ENCODE measurements at places on chromosomes 1 and 21.

DNA sequence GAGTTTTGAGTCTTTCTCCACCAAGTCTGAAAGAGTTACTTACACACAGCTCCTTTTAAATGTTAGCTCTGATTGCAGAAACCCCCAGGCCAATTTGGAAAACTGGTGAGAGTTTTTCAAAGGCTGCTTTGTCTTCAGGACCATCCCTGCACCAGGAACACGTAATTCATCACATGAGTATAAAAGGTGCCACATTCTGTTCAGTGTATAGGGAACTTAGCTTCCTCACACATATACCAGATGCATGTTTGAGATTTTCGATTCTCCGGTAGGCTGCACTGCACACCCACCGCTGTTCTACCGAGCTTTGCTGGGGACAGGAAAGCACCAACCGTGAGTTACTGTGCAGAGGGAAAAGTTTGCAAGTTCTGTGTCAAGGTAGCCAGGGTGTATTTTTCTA lies 28.3 kb upstream of the KCNK2 start:
- no peak for DNase-seq

DNA sequence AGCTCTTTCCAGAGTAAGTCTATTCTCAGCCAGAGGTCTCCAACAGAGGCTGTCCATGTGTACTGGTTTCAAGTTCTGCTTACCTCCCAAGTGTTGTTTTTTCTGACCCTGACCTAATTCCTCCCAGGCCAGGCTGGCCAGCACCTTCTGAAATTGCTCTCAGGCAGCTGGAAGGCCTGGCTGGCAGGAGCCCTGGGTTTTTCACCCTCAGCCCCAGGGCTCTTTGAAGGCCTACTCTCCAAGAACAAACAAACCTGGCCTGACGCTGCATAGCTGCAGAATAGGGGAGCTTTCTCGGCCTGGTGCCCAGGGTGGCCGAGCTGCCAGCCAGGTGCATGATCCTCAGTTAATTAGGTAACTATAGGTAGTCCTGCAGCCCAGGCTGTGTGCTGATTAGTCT lies 147.5 kb downstream of the CACNA1E start:
- DNase-seq = no peak

- DNase-seq = no peak
These were observed 110.1 kb downstream of the HMGB4 start for GRCh38 chr1:33973799-33974545.

DNA sequence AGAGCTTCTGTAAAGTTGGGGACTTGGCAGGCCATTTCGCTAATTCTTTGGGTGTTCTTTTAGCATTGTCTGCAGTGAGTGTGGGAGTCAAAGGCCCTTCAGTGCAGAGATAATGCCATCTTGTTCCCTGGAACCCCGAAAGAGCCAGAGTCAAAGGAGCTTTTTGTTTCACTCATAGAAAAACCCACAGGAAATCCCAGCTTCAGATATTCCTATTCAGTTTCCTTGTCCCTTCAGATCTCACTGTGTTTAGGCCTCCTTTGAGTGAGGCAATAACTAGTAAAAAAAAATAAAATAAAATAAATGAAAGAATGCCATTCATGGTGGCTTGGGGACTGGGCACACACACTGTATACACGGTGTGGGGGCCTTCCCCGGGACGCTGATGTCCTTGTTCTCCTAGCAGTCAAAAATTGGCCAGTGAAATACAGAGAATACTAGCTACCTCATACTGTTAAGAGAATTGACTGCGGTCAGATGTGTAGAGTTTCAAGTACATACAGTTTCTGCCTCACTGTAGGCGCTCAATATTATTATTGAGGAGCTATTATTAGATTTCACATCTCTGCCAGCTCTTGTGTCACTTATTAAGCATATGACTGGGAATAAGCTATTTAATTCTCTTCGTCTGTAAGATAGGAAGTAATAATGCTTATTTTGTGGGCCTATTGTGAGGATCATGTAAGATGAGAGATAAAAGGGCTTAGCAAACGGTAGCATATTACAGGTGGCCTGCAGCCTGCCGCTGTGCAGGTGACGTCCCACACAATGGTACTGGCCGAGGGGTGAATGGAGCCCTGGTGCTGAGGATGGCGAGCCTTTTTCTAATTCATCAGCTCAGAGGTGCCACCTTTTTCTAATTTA lies 16.7 kb downstream of the DISC1 start:
- no peak for DNase-seq

DNA sequence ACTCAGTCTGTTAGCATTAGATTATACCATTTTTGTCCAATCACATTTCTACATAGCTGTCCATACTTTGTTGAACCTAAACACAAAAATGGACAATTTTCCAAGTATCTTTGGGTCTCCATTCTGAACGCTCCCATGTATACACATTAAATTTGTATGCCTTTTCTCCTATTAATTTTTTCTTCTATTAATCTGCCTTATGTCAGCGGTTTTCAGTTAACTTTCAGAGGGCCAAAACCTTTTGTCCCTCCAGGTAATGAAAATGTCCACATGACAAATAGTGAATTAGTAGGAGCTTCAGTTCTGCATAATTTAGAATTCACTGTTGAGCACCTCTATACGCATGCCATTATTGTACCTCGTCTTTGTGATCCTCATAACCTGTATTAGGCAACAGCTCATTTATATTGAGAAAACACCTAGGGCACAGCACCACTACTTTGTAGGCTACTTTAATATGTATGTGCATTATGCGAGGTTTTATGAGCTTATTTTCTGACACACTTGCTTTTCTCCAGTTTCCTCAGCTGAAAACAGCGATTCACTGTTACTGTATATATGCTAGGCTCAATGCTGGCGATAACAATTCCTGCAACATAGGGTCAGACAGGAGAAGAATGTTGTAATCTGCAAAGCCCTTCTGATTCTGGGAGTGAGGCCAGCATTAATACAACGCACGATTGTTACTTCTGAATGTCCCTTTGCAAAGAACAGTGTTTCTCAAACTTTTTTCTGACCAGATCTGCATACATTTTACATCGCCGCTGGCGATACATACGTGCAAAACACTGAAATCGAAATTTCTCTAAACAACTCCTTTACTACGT lies 1.1 kb upstream of the ABCD3 start:
- DNase-seq = no peak

GRCh38 chr1:151535326-151536271 lies 4.5 kb upstream of the TUFT1 start:
- no peak for DNase-seq

DNA sequence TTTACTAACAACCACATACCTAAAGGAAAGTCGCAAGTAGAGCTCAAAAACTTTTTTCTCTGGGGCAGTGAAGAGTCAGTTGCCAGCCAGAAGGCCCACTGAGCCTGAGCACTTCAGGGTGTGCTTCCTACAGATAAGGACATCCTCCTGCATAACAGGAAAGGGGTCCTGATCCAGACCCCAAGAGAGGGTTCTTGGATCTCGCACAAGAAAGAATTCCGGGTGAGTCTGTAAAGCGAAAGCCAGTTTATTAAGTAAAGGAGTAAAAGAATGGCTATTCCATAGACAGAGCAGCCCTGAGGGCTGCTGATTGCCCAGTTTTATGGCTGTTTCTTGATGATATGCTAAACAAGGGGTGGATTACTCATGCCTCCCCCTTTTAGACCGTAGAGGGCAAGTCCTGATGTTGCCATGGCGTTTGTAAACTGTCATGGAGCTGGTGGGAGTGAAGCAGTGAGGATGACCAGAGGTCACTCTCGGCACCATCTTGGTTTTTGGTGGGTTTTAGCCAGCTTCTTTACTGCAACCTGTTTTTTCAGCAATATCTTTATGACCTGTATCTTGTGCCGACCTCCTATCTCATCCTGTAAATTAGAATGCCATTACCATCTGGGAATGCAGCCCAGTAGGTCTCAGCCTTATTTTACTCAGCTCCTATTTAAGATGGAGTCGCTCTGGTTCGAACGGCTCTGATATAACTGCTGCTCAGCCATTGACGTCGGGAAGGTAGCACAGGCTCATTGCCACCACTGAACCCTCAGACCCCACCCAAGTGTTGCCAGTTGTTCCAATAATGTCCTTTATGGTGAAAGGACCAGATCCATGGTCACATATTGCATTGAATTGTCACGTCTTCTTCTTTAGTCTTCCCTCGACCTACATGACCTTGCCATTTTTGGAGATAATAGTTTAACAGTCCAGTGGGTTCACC lies 96.6 kb upstream of the ERRFI1 start:
- DNase-seq = no peak

DNA sequence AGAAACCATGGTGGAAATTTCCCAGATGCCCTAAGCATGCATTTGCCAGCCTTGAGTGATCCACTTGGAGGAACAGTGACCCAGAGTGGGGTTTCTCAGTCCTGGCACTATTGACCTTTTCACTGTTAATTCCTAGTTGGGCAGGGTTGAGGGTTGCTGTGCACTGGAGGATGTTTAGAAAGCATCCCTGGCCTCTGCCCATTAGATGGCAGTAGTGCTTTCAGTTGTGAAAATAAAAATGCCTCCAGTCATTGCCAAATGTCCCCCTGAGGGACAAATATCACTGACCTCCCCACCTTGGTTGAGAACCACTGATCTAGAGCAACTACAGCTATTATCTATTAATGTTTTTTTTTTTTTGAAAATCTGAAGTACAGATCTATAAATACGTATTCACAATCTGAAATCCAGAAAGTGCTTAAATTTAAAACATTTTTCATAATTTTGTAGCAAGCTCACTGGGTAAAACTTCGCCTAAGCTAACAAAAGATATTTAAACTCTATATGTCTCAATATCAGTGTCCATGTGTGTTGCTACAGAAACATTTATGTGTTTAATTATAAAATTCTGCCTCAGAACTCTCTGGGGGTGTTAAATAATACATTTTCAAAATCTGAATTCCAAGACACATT lies 27.3 kb downstream of the F3 start:
- DNase-seq = no peak

DNA sequence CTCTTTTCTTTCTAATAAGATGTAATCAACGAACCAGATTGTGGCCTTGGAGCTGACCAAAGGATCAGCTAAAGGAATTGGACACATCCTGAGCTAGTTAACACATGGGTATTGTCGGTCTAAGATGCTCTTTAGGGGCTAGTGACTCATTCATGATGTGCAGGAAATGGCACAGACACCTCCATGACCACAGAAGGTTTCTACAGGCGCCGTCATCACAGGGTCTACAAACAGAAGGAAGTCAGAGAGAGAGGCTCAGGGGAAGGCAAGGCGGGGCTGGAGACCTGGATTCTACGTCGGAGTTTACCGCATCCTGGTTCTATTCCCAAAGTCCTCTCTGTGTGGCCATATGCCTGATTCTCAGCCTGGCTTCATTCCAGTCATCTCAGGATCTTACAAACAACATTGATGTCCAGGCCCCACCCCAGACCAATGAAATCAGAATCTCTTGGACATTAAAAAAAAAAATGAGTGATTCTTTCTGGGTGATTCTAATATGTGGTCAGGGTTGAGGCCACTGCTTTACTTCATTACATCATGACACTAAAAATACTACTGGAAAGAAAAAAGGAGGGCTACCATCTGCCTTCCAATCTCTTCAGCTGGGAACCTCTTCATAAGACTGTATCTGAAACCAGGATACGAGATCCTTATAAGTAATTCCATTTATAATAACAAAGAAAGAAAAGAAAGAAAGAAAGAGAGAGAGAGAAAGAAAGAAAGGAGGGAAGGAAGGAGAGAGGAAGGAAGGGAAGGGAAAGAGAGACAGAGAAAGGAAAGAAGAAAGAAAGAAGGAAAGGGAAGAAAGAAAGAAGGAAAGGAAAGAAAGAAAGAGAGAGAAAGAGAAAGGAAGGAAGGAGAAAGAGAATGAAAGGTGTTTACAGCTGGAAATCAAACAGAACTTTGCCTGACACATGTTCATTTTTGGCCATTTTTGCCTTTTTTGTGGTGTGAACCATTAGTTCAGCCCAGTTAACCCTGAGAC lies 11.6 kb upstream of the KCNJ15 start:
- DNase-seq = no peak

DNA sequence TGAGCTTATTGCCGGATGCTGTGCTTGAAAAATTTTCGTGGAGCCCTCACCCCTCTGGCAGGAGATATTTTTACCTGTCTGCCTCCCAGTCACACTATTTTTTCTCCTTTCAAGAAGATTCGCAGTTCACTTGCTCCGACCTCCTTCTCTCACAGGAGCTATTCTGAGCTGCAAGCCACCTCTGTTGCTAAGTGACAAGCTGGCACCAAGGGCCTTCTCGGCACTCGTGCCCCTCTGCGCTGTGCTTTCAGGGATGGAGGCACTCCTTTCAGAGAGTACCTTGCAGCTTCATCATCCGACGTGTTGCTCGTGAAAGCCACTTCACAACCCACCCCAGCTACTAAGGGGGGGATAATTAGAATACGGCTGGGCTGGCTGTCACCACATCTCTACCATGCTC lies 11.6 kb downstream of the SLC6A17 start:
- DNase-seq = no peak

DNA sequence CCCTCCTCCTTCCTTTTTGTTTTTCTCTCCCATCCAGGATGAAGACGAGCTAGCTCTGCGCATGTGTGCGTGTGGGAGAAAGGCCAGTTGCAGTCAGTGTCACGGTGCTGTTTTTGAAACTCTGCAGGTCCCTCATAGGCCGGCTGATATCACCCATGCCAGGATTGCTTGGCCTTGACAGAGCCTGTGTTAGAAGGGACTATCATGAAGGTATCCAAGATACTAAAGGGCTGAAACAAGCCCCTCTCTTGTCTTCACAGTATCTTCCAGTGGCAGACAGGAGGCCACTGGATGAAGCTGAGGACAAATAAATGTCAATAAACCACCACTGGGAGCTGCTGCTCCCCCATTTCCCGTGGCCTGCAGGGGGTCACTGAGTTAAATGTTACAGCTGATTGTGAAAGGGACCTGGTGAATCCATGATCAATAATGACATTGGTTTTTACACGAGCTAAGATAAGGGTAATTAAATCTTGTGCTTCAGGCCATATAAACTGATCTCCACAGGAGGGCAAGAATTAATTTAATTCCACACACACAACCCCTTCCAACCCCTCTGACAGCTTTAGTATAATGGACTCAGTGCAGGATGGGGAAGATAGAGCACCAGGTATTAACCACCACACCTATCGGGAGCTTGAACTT lies 64.6 kb upstream of the TARBP1 start:
- no peak for DNase-seq

DNA sequence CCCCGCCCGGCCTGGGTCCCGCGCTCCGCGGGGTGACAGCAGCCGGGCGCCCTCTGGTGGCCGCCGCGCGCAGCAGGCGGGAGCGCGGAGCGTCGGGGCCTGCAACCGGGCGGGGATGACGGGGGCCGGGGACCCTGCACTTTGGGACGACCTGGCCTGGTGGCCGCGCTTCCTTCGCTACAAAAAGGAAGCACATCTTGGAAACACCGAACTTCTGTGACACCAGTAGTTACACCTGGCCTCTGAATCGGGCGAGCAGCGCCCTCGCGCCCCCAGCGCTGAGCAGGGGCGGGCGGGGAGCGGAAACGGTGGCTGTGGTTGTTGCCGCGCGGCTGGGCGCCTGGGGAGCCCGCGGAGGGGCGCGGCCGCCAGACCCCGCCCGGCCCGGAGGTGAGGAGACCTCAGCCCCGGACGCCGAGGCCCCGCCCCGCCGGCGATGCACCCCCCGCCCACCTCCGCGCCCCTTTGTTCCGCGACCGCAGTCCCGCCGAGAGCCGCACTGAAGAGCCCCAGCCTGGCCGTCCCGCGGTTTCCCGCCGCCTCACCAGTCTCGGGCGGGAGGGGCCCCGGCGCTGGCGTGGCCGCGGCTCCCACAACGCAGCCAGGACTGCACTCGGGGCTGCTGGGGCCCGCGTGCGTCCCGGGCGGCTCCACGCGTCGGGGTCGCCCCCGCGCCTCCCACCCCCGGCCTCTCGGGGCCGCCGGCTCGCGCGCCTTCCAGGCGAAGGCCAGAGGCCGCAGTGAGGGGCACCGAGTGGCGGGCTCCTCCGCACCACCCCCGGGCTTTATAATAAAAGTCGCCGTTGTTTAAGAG lies 59.3 kb downstream of the H3-3A start:
- no peak for DNase-seq

Data from cortex of kidney (tissue), 1 donor.